ENCODE measurements at places on chromosomes 6 and 20.

GRCh38 chr20:56516631-56517030 is 7.9 kb upstream of the FAM209A start:
- no peak for DNase-seq

DNA sequence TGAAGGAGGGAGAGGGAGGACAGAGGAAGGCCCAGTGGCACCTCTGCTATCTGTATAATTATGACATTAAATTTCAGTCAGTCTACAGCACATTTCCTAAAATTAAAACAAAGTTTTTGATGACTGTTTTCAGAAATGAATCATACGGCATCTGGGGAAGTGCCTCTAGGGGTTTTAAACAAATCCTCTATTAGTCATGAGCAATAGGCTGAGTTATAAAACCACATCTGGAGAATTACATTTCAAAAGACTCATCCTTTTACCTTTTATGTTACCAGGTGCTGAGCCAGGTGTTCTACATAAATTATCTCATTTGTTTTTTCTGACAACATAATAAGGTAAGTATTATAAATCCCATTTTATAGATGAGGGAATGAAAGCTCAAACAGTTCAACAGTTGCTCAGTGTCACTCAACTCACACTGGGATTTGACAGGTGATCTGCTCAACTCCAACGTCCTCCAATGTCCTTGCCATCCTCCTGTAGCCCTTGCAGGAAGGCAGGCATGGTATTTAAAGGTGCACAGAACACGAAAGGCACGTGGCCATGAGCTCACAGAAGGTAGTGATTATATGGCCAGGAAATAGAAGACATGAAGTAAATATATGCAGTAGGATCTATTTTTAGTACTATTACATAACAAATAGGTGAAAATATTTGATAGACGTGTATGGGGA is 184.2 kb upstream of the MAN1A1 start:
- DNase-seq: no peak

GRCh38 chr6:118902726-118903125 is 8.8 kb downstream of the ASF1A start:
- no peak for DNase-seq

DNA sequence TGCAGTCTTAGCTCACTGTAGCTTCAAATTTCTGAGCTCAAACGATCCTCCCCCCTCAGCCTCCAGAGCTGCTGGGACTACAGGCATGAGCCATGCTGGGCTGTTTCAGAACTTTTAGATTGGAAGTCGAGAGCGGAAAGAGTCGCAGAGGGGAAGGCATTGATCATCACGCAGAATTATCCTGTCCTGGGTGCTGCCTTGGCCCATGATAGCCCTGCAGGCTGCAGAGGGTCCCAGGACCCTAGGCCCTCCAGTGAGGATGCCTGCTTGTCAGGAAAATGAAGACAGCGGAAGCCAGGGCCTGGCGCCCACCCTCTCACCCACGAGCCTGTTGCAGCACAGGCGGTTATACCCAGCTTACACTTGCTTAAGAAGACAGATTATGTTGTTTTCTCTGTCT is 9.1 kb downstream of the TMEM181 start:
- no peak for DNase-seq
